ENCODE measurements at places on chromosomes 1 and 21. TPM values are rescaled to one million over a fixed set of nuclear protein-coding genes. Genes with fewer than 3 reads are reported as not detected.

LCE1C gene
- total RNA-seq, result not detected

GNAT2 gene
- total RNA-seq, result not detected

LRRC38 gene
- 0.87 TPM for total RNA-seq

FYB2 gene
- not detected for total RNA-seq

TMCC2 gene
- total RNA-seq, result 2.5 TPM

GPR161 gene
- 8.1 TPM for total RNA-seq

NFYC gene
- total RNA-seq, result 30.8 TPM

COL11A1 gene
- total RNA-seq, result 9.8 TPM

- H3K4me3 ChIP-seq, result peak overlapping the region; percentile 53
- no peak for DNase-seq
- H3K36me3 ChIP-seq, result no peaks in the 10 kb centered on the region
- H3K4me1 ChIP-seq, result peaks cover 57% of the 10 kb centered on the region
These were observed 7.2 kb upstream of the COL6A1 start for GRCh38 chr21:45974073-45975019.

- no peak for DNase-seq
- no peak overlapping the region for H3K27ac ChIP-seq
- H3K4me1 ChIP-seq, result no peaks in the 10 kb centered on the region
- no peaks in the 10 kb centered on the region for H3K36me3 ChIP-seq
- H3K4me3 ChIP-seq, result no peak overlapping the region
These were observed 1399.9 kb downstream of the PLA2G4A start for GRCh38 chr1:188228623-188229022.

DNA sequence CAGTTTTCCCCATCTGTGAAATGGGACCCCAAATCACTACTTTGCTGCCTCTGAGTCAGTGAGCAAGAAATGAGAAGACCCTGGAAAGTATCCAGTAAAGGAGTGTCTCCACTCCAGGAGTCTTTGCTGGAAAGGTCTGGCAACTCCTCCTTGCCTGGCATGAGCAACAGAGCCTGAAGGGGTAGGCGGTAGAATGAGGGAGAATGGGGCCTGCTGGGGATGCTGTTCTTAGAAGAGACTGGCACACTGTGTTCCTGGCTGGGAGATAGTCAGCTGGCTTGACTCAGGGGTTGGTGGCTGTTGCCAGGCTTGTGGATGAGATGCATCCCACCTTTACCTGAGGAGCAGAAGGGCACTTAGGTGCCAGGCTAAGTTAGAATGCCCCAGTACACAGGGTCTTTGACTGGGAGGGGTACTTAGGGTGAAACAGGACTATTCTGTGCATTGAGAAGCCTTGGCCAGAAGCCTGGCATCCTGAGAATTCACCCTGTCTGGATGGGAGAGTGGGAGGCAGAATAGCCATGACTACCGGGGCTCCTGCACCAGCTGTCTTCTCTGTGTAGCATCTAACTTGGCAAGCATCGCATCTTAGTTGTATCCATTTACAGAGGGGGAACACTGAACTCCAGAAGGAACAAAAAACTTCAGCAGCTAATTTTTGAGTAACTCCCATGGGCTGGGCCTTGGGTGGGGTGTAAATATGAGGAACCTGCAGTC lies 2.5 kb downstream of the MFSD2A start:
- no peak overlapping the region for H3K27ac ChIP-seq
- H3K4me1 ChIP-seq, result no peaks in the 10 kb centered on the region
- DNase-seq, result no peak
- H3K27me3 ChIP-seq, result no peaks in the 10 kb centered on the region
- no peaks in the 10 kb centered on the region for H3K36me3 ChIP-seq
- no peak overlapping the region for H3K4me3 ChIP-seq

- DNase-seq, result no peak
- H3K27me3 ChIP-seq, result no peaks in the 10 kb centered on the region
- H3K4me3 ChIP-seq, result no peak overlapping the region
- H3K36me3 ChIP-seq, result no peaks in the 10 kb centered on the region
- H3K4me1 ChIP-seq, result no peaks in the 10 kb centered on the region
These were observed 617.3 kb downstream of the MATN1 start for GRCh38 chr1:30106125-30106524.

GRCh38 chr21:40853956-40854688 lies 7.2 kb upstream of the DSCAM start:
- H3K4me3 ChIP-seq, result no peak overlapping the region
- no peaks in the 10 kb centered on the region for H3K4me1 ChIP-seq
- H3K36me3 ChIP-seq, result no peaks in the 10 kb centered on the region
- H3K27me3 ChIP-seq, result no peaks in the 10 kb centered on the region
- no peak for DNase-seq

- no peaks in the 10 kb centered on the region for H3K27me3 ChIP-seq
- no peak overlapping the region for H3K27ac ChIP-seq
- DNase-seq, result no peak
- H3K4me1 ChIP-seq, result no peaks in the 10 kb centered on the region
These were observed 143.2 kb downstream of the KCTD3 start for GRCh38 chr1:215710036-215710898.

GRCh38 chr1:61377242-61377958 lies 295.0 kb downstream of the NFIA start:
- H3K36me3 ChIP-seq, result peaks cover 5% of the 10 kb centered on the region
- peaks cover 27% of the 10 kb centered on the region for H3K4me1 ChIP-seq
- no peak for DNase-seq
- H3K27ac ChIP-seq, result no peak overlapping the region

GRCh38 chr1:37400466-37401225 lies 73.7 kb upstream of the ZC3H12A start:
- H3K36me3 ChIP-seq, result no peaks in the 10 kb centered on the region
- no peaks in the 10 kb centered on the region for H3K27me3 ChIP-seq
- no peak for DNase-seq
- H3K4me3 ChIP-seq, result no peak overlapping the region
- H3K4me1 ChIP-seq, result no peaks in the 10 kb centered on the region

DNA sequence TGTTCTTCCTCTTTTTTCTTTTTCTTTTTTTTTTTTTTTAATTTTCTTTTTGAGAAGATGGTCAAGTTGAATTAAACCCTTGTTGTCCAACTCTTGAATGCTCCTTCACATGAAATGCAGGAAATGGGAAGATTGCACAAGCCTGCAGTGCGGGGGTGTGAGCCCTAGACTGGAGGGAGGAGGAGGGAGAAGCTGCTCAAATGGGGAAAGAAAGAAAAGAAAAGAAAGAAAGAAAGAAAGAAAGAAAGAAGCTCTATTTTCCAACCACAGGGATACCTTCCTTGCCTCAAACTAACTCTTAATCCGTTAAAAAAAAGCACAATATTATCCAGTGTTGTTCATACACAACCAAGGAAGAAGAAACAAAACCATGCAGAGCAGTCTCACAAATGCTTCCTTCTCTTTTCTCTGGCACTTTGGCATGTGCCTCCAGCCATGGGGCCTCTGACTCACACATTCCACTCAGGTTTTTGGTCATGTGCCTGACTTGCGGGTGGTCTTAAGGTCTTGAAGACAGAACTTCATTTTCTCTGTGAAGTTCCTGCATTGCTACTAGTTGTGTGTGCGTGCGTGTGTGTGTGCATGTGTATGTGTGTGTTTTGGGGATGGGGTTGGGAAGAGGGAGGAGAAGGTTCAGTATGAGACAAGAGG lies 276.1 kb downstream of the RPS6KC1 start:
- peak overlapping the region; percentile 68 for H3K27ac ChIP-seq
- no peaks in the 10 kb centered on the region for H3K27me3 ChIP-seq
- H3K4me1 ChIP-seq, result peaks cover 12% of the 10 kb centered on the region
- no peak overlapping the region for H3K4me3 ChIP-seq
- peak; percentile 69 for DNase-seq

GRCh38 chr1:51518586-51519047 lies 449 bp downstream of the EPS15 start:
- peaks cover 42% of the 10 kb centered on the region for H3K4me1 ChIP-seq
- no peaks in the 10 kb centered on the region for H3K36me3 ChIP-seq
- peak overlapping the region; percentile 96 for H3K4me3 ChIP-seq
- H3K27me3 ChIP-seq, result no peaks in the 10 kb centered on the region
- peak overlapping the region; percentile 96 for H3K27ac ChIP-seq

- H3K4me1 ChIP-seq, result no peaks in the 10 kb centered on the region
- H3K27ac ChIP-seq, result peak overlapping the region; percentile 21
These were observed 3.2 kb downstream of the RCAN3 start for GRCh38 chr1:24505816-24506215.

DNA sequence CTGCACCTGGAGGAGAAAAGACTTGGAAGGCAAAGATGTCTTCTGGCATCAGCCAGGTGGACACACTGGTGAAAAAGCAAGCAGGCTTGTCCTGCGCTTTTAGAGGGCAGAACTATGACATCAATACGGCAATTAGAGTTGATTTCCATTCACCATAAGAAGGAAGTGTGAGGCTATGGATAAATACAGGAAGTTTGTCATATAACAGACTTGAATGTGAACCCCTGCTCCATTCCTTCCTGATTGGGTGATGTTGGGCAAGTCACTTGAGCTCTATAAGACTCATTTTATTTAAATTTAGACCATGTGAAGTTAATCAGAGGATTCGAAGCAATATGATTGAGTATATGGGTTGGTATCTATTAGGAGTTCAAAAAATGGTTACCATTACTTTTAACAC lies 137.8 kb downstream of the PLPP3 start:
- no peaks in the 10 kb centered on the region for H3K27me3 ChIP-seq
- H3K4me1 ChIP-seq, result peaks cover 12% of the 10 kb centered on the region
- no peak for DNase-seq
- H3K36me3 ChIP-seq, result no peaks in the 10 kb centered on the region
- H3K4me3 ChIP-seq, result no peak overlapping the region

DNA sequence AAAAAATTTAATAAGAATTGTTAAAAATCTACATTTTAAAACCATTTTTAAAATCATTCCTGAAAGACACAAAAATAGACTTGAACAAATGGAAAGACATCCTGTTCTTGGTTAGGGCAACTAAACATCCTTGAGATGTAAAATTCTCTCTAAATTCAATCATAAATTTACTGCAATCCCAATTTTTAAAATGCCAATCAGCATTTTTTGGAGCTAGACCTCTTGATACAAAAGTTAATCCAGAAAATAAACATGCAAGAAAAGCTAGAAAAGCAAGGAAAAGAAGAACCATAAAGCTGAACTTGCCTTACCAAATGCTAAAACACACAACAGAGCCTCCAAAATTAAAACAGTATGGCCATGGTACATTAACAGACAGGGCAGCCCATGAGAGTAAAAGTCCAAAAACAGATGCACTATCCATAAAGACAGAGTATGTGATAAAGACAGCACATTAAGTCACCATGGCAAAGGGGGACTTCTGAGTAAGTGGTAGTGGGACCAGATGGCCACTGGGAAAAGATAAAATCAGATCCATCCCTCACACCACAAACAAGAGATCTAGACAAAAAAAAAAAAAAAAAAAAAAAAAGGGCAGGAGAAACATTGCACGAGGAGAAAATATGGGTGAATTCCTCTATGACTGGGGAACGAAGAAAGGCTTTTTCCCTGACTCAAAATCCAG lies 51.4 kb downstream of the NPHP4 start:
- no peaks in the 10 kb centered on the region for H3K4me1 ChIP-seq
- H3K4me3 ChIP-seq, result no peak overlapping the region
- no peak for DNase-seq
- H3K27me3 ChIP-seq, result no peaks in the 10 kb centered on the region
- no peak overlapping the region for H3K27ac ChIP-seq
- no peaks in the 10 kb centered on the region for H3K36me3 ChIP-seq

DNA sequence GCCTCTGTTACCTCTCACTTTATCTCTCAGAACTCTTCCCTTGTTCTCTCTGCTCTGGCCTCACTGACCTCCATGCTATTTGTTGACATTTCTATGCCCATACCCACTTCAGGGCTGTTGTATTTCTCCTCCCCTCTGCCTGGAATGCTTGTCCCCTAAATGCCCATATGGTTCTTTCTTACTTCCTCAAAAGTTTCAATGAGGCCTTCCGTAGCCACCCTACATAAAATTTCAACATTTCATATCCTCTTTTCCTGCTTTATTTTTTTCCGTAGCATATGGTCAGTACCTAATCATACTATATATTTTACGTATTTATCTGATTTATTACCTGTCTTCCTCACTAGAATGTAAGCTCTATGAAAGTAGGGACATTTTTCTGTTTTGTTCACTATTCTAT lies 47.1 kb upstream of the ZYG11A start:
- no peaks in the 10 kb centered on the region for H3K4me1 ChIP-seq
- no peak for DNase-seq
- H3K27ac ChIP-seq, result no peak overlapping the region

DNA sequence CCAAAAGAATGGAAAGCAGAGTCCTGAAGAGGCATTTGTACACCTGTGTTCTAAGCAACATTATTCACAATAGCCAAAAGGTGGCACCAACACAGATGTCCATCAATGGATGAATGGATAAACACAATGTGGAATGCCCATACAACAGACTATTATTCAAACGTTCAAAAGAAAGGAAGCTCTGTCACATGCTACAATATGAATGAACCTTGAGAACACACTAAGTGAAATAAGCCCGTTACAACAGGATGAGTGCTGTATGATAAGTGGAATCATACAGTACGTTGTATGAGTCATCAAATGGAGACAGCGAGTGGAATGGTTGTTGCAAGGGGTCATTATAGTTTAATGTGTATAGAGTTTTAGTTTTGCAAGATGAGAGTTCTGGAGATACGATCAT lies 80.1 kb downstream of the SH3BGR start:
- H3K36me3 ChIP-seq, result no peaks in the 10 kb centered on the region
- no peaks in the 10 kb centered on the region for H3K27me3 ChIP-seq
- H3K4me1 ChIP-seq, result peaks cover 14% of the 10 kb centered on the region
- H3K4me3 ChIP-seq, result no peak overlapping the region
- no peak for DNase-seq
- H3K27ac ChIP-seq, result no peak overlapping the region

- no peak overlapping the region for H3K4me3 ChIP-seq
- no peak for DNase-seq
- no peaks in the 10 kb centered on the region for H3K36me3 ChIP-seq
- no peaks in the 10 kb centered on the region for H3K4me1 ChIP-seq
These were observed 23.0 kb downstream of the SLAMF1 start for GRCh38 chr1:160623862-160624261.

- H3K4me1 ChIP-seq, result no peaks in the 10 kb centered on the region
- H3K27me3 ChIP-seq, result no peaks in the 10 kb centered on the region
- H3K27ac ChIP-seq, result no peak overlapping the region
- DNase-seq, result no peak
- no peak overlapping the region for H3K4me3 ChIP-seq
- no peaks in the 10 kb centered on the region for H3K36me3 ChIP-seq
These were observed 42.7 kb downstream of the HSD3B1 start for GRCh38 chr1:119549719-119550132.

DNA sequence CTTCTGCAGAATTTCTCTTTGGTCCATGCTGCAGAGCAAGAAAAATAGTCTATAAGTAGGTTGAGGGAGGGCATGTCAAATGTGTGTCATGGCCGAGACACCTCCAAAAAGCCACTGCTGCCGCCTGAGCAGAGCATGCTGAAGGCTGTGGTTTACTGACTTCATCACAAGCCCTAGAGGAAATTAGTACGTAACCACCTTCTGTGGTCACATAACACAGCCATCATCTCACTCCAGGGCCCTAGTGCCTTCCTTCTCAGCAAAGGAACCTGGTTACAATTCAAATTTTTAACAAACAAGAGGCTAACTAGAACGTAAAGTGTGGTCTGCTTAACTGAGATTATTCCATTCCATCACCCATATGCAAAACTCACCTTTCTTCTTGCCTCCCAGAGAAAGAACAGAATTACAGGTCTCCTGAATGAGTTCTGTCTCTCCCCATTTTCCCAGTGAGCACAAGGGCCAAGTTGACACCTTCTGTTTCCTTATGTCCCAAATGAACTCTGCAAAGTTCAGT lies at the start of gene PTPN22:
Gene PTPN22 (minus strand): TSS at position 116 of the 517 bp plus-strand sequence.
- peak; percentile 21 for DNase-seq
- H3K36me3 ChIP-seq, result no peaks in the 10 kb centered on the region
- H3K4me3 ChIP-seq, result peak within 1 kb of the TSS; percentile 20
- H3K4me1 ChIP-seq, result no peaks in the 10 kb centered on the region

Data from tibial nerve (tissue), 4 donors.